OCI-LY7 (cell line): ENCODE measurements at places on chromosomes 13 and 19. TPM values are rescaled to one million over a fixed set of nuclear protein-coding genes. Genes with fewer than 3 reads are reported as not detected.

DNA sequence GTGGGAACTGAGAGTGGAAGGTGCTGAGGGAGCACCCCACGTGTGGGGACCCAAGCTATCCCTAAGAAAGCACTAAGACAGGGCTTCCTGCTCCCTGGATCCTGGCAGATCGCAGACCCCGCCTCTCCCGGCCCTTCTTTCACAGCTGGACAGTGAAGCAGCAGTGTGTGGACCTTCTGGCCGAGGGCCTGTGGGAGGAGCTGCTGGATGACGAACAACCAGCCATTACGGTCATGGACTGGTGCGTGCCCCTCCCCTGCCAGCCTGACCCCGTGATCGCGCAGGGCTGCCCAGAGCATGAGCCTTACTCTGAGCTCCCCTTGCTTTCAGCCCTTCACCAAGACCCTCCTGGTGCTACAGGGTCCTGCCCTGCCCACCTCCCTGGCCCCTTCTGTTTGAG, 2.3 kb downstream of the NCCRP1 start:
- DNase-seq = no peak

Gene LMTK3
- 9.7 and 11.5 TPM in 2 replicates for total RNA-seq

- DNase-seq = no peak
Measured at GRCh38 chr13:50141375-50141975, 126.2 kb downstream of the KCNRG start.

DNA sequence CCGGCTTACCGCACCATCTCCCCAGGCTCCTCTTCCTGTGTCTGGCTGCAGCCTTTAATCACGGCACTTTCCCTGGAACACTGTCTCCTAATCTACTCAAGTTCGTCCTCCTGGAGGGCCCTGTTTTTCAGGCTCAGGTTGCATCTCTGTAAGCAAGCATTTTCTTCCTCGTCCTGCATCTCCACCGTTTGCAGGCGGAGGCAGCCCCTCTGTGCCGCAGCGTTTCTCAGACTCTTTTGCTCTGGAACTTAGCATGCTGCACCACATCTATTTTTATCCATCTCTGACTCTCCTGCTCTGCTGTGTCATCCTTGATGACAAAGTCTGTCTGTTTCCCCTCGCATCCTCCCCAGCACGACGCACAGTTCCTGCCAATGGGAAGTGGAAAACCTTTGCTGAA, 117.5 kb downstream of the ATP8A2 start:
- DNase-seq = no peak

GRCh38 chr19:5682107-5682482, 1.3 kb downstream of the HSD11B1L start:
- no peak for DNase-seq
